ENCODE measurements at places on chromosomes 6 and 20. TPM values are rescaled to one million over a fixed set of nuclear protein-coding genes. Genes with fewer than 3 reads are reported as not detected.

The OR2H2 gene
- not detected for total RNA-seq

The PSORS1C2 gene
- total RNA-seq, result 0.78 TPM

GRCh38 chr6:5138995-5139827 is 54.1 kb downstream of the PPP1R3G start:
- DNase-seq, result peak; percentile 46

The HLA-DPB1 gene
- total RNA-seq, result 23.9 TPM

DNA sequence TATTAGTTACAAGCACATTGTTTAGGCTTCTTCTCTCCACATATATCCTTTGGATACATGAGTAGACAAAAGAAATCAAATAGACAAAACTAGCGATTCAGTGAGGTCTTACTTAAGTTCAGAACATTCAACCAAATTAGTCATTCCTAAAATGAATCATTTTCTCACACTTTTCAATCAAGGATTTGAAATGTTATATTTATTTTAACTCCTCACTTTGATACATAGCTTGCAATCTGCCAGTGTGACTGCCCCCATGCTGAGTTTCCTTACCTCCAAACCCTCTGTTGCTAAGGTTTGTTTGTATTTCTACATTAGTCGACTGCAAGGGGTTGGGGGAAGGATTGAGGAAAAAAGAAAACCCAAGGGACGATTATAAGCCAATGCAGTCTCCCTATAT is 3.5 kb upstream of the MOXD1 start:
- no peak for DNase-seq

DNA sequence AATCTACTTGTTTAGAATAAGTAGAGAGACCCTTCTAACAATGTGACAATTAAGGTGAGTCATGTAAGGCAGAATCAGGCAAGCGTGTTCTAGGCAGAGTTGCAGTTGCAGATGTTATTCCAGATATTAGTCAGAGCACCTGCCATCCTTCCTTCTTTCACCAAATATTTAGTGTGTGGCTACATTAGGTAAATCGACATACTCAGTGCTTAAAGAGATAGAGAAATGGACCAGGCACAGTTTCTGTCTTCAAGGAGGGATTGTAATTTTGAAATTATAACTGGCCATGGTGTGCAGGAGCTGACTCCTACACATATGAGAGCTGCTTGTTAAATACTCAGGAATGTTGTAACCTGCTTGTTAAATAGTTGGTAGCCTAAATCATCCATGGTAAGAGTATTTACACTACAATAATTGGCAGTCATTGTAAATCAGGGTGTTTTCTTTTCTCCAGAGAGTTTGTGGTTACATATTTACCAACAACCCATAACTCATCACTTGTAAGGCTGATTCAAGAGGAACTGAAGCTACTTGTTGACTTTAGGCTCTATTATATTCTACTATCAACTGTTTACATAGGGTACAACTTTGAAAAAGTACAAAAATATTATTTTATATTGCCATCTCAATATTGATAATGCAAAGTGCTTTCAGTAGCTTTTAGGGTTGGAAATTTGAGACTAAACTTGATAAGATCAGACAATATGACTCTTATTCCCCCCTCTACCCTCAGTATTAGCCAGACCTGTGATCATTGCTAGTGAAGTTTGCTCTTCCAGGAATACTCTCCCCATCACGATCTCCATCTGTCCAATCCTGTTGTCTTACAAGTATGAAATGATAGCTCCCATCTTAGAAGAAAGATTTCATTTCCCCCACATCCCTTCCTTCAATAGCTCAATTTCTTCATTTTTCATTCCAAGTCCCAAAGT is 607.1 kb downstream of the COL12A1 start:
- DNase-seq, result no peak

GRCh38 chr6:106536357-106536756 is 92.9 kb downstream of the RTN4IP1 start:
- no peak for DNase-seq

- DNase-seq, result peak; percentile 81
Observed at GRCh38 chr6:2209226-2209809, 36.1 kb downstream of the GMDS start.

Data from WTC11 (cell line).